ENCODE measurements at places on chromosomes 11 and 22.
A peak's percentile ranks its signal among the peaks of the same experiment; 100 is the strongest.

- no peak for DNase-seq
These were observed 26.1 kb downstream of the GLYATL1 start for GRCh38 chr11:58965246-58965985.

- DNase-seq: no peak
These were observed 25.1 kb downstream of the MPPED1 start for GRCh38 chr22:43436868-43437267.

DNA sequence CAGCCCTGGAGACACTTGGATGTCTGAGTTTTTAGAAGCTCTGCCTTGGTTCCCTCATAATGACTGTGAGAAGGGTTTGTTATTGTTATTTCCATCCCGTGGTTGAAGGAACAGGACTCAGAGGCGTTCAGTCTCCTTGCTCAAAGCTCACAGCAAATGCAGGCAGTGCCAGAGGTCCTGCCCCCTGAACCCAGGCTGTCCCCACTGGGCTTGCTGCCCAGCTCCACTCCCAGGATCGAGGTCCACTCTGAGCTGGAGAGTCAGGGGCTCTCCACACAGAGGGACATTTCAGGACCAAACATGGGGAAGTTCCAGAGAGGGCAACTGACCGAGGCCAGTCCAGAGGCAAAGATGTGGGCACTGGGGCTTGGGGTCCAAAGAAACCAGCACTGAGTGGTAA is 14.8 kb downstream of the FGF4 start:
- no peak for DNase-seq

DNA sequence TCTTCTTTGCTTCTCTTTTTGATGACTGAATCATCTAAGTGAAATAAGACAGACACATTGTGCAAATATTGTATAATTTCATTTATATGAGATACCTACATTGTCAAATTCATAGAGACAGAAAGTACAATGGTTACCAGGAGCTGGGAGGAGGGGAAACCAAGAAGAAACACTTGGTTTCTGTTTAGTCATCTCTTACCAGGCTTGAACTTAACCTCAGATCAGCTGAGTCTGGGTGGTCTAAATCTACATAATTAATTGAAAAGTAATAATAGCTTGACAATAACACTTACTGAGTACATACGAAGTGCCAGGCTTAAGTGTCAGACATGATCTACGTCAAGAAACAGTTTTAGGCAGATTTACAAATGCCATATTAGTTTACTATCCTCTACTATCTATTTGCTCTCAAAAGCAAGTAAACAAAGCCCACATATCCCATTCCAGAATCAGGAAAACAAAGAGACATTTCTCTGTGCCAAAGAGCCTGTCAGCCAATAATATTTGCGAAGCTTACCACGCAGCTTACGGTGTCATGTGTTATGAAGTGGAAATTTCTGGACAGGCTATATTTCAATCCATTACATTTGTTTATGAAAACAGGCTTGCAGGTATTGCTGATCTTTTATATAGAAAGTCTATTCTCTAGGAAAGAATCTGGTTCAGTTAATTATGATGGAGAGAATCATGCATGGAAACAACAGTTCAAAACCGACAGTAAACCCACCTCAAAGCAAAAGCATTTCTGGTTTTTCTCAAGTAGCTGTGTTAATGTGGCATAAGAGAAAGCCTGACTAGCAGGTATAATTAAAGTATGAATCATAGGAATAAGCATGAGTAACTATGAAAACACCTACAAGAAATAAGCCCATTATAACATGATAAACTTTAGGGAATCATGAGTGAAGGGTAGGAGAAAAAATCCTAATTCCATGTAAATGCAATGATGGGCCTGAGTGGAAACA is 2.7 kb upstream of the ARHGAP42 start:
- DNase-seq: no peak

DNA sequence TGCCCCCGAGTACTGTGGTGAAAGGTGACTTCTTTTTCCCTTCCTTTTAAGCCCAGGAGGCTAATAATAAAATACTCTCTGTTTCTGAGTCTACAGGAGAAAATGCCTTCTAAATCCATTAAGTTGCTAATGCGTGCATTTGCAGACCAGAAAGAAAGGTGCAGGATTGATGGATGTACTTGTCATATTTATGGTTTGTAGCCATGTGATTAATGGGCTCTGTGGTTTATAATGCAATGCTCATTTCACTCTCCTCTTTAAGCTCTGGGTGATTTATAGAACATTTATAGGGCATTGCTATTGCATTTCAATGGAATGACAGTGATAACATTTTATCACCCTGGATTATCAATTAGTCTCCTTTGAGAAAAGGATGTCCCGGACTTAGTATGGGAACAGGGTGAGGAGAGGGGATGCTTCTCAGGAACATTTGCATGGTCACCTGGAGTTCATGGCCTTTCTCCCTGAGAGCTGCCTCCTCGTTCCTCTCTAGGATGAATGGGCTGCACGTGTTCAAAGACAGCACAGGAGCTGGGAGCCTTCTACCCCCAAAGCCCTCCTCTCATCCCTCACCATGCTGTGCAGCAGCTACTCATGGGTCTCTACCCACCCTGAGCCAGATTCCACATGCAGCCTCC is 82.8 kb upstream of the HMGXB4 start:
- DNase-seq: no peak

- DNase-seq: no peak
These were observed 16.6 kb downstream of the SLC43A3 start for GRCh38 chr11:57410287-57410686.

DNA sequence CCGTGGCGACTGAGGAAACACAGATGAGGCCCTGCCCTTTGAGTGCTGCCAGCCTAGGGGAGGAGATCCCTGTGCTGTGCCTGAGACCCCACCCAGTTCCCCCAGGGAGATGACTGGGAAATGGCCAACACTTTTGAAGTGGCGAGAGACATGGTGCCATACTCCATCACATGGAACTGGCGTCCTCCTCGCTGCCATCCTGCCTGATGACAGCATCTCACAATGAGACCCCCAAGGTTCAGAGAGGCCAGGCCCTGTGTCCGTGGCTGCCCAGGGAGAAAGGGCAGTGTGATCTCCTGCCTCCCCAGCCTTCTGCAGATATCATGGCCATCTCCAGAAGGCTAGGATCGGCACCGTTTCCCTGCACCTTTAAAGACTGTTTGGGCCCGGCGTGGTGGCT is 31.1 kb downstream of the FAM83F start:
- DNase-seq: no peak

DNA sequence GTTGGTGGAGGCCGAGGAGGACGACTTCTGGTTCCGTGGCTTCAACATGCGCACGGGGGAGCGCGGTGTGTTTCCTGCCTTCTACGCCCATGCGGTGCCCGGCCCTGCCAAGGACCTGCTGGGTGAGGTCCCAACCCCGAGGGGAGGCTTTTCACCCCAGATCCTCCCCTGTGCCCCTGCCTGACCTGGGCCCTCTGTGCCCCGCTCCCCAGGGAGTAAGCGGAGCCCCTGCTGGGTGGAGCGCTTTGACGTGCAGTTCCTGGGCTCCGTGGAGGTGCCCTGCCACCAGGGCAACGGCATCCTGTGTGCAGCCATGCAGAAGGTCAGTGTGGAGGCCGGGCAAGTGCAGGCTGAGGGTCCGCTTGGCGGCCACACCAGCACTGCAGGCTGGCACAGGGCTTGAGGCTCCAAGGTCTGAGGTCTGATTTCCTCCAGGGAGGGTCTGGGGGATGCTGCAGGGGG is 5.1 kb downstream of the MAPK8IP2 start:
- DNase-seq: no peak

- DNase-seq: peak; percentile 55
These were observed at the start of gene TRPM5 for GRCh38 chr11:2443881-2444820. Gene TRPM5, minus strand, starts transcription at chr11:2444514. Its CDS starts 21,478 bp downstream, at chr11:2423036.

DNA sequence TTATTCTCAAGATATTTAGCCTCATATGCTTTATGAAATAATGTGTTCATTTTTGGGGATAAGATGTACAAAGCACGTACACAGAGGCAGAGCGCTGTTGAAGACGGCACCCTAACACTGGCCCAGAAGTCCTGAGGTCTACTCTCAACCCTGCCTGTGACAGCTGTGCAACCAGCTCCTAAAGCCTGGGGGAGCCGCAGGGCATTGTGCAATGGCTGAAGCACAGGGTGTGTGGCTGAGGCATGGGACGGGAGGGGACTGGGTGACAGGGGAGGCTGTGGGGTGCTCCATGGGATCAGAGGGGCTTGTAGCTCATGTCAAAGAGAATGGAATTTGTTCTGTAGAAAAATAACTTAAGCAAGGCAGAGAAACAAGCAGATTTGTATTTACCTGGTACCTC is 27.7 kb downstream of the FAM227A start:
- no peak for DNase-seq

- no peak for DNase-seq
These were observed 693.1 kb upstream of the KIRREL3 start for GRCh38 chr11:127693686-127694085.

DNA sequence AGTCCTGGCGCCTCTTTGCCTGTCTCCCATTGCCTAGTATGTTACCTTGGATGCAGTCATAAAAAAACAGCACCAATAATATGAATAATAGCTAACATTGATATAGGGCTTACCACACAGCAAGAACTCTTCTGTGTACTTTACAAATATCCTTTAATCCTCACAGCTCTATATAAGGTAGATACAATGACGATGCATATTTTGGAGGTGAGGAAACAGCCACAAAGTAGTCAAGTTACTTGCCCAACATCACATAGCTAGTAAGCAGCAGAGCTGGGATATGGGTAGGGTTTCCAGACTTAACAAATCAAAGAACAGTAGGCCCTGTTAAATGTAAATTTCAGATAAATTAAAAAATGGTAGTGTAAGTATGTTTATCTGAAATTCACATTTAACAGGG is 128.8 kb downstream of the ST3GAL4 start:
- DNase-seq: no peak

- DNase-seq: no peak
These were observed 51.1 kb downstream of the EHF start for GRCh38 chr11:34671946-34672345.

- DNase-seq: no peak
These were observed 35.3 kb downstream of the STIM1 start for GRCh38 chr11:3890806-3891205.

DNA sequence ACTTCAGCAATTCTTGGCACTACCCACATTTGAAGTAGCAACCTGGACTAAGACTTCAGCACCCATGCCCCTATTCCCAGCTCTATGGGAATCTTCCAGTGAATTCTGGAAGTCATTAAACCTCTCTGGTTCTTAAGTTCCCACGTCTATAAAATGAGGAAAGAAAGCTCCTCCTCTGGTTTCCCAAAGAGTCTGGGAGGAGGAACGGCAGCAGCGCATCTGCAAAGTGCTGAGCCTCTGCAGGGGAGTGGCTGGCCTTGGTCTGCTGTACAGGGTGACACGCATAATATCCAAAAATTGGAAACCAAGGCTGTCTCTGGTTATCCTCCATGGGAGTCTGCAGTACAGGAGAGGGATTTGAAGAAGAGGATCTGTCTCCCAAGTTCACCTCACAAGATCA is 73.6 kb upstream of the TP53I11 start:
- DNase-seq: no peak

DNA sequence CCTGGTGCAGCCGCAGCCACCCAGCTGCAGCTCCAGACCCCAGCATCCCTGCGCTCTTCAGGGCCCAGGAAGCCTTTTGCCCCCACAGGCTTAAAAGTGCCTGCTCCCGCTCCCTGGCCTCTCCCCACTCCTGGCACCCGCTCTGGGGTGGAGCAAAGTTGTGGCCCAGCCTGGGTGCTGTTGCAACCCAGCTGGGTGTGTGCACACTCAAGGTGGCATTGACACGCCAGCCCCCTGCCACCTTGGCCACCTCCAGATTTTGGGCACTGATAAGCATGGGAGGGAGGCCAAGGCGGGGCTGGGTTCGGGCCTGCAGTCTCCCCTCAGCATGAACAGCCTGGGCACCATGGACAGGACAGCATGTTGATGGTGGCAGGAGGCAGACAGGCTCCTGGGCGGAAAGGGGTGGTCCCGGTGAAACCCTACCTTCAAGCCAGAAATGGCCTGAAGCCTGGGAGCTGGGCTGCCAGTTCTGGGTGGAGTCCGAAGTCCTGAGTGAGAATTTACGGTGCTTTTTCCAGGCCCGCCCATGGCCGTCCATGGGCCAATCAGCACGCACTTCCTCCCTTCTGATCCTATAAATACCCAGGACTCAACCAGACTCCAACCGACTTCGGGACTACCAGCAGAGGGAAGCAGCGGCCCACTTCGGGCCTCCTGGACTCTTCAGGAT is 23.6 kb upstream of the RNASEH2C start:
- no peak for DNase-seq

DNA sequence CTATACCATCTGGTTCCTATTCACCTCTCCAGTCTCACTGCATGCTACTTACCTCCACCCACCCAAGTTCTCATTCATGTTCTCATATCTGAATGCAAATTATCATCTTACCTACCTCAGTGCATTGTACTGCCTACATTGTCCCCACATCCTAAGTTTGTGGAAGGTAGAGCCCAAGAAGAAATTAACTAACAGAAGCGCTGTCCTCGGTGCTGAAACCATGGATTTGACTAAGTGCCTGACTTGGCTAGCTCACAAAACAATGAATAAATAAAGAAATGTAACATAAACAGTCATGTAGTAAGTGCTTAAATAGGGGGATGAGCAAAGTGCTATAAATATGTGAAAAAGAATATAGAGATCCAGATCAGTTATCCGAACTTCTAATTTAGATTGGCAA is 63.2 kb downstream of the GRIA4 start:
- DNase-seq: no peak

GRCh38 chr11:102465696-102466095 is 13.1 kb upstream of the TMEM123 start:
- DNase-seq: no peak

DNA sequence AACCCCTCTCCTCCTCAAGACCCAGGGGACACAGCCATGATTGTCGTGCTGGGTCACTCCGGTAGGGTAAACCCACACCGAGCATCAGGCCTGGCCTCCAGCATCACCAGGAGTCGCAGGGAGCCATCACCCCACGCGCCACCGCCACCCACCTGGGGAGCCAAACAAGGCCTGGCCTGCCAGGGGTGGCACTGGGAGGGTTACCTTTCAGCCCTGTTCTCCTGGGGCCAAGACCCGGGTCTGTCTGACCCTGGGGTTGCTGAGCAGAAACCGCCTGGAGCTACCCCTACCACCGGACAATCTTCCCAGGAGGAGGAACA is 39.3 kb upstream of the NNMT start:
- DNase-seq: no peak

DNA sequence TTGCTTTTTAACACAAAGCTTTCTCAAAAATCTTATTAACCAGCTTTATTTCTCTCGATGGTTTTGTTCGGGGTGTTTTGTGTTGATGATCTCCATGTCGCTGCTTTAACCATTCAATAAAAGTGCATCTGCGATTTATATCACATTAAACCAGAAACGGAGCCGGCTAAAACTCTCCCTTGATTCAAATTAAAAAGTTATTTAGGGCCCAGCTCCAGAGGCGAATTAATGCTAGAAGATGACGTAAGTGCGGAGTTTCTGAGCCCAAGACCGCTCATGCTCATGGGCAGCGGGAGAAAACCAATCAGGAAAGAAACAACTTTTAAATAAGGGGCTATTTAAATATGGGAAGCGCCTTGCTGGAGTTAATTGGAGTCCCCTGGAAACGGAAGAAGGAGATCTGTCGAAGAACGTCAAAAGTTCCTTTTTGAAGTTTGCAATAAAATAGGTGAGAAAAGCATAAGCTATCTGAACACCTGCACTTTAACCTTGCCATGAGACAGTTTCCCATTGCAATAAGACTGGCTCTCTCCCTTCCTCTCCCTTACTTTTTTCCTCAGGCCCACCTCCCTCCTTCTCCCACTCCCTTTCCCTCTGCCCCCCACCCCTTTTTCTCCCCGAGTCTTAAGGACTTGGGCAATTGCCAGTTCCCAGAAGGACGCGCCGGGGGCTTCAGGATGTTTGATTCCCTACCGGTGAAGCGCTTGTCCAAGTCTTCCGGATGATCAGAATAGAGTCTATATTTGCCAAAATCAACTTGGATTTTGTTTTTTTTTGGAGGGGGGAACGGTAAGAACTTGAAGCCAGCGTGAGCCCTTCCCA is 1.9 kb upstream of the DBX1 start:
- DNase-seq: no peak

GRCh38 chr11:17593466-17594245 is 46.6 kb downstream of the OTOG start:
- no peak for DNase-seq

All from stimulated activated CD4-positive, alpha-beta T cell treated with anti-CD3 and anti-CD28 coated beads, Interleukin-15, amount 100 ng/mL, for 1 hour (primary cell).